ENCODE measurements at places on chromosomes 6 and 20.

DNA sequence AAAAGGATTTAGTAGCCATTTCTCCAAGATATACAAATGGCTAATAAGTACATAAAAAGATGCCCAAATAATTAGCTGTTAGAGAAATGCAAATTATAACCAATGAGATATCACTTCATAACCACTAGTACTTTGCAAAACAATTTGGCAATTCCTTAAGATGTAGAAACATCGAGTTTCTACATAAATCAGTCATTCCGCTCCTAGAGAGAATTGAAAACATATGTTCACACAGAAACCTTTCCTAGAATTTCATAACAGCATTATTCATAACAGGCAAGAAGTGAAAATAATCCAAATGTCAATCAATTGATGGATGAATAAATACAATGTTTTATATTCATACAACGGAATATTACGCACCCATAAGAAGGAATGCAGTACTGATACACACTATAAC, 20.5 kb upstream of the NT5E start:
- no peak for DNase-seq

GRCh38 chr6:167993169-167993568, 4.3 kb upstream of the KIF25 start:
- no peak for DNase-seq

- no peak for DNase-seq
Observed at GRCh38 chr6:16418151-16418550, 179.8 kb downstream of the GMPR start.

GRCh38 chr20:24096864-24097450, 108.4 kb upstream of the GGTLC1 start:
- no peak for DNase-seq

DNA sequence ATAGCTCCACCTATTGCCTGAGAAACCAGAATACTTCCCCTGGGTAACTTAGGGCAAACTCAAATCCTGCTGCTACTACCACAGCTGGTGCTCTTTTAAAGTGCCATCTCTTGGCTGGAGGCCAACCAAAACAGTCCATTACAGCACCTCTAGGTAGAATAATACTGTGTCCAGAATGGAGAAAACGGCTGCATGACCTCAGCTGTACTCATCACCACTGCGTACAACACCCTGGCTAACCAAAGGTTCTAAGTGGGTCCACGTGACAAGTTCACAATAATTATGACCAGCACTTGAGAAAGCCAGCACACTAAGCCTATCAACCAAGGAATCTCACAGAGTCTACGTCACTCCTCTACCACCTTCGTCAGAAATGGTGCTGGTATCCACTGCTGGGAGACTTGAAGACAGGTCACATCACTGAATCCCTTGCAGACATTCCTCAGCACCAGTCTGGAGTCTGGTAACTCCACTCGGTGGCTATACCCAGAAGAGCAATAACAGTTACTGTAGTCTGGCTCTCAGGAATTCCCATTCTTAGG, 40.9 kb upstream of the PKIB start:
- DNase-seq = no peak

GRCh38 chr20:51199920-51200319, 177.0 kb upstream of the KCNG1 start:
- DNase-seq = no peak

DNA sequence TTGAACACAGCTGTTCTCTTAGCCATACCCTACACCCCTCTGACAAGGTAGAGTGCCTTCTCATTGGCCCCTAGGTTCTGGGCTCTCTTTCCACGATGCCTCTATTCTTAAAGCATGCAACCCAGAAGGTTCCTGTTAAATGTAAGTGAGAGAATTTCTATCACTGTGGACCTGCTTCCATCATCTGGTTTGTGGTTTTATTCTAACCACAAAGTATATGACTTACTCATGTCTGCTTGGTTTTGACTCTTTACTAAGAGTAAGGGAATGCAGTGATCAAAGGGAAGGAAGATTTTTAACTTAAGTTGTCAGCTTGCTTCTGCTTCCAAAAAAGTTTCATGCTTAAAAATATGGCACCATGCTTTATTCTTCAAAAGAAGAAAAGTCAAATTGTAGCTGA, 80.2 kb downstream of the ANKEF1 start:
- peak; percentile 33 for DNase-seq

GRCh38 chr20:56187534-56188165, 60.9 kb upstream of the MC3R start:
- DNase-seq = no peak

GRCh38 chr6:155706341-155706740, 250.7 kb upstream of the NOX3 start:
- DNase-seq = no peak

DNA sequence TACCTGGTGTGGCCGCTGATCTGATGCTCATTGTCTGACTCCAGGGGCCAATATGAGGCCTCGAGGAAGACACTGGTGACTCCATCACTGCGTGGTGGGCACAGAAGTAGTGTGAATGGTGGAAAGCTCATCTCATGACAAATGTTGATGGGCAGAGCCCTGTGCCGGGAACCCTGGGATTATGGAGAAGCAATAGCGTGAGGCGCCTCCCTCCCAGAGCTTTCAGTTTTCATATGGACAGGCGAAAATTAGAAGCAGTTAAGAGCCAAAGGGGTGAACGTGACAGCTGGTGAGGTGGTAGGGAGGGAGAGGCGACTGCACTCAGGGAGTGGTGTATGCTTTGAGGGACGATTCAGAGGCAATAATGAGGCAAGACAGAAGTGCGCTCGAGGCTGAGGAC, 39.3 kb upstream of the TTPAL start:
- no peak for DNase-seq

GRCh38 chr6:43074847-43075669, 1.1 kb upstream of the PTK7 start:
- no peak for DNase-seq

GRCh38 chr6:78436335-78436734, 431.0 kb upstream of the IRAK1BP1 start:
- DNase-seq = no peak

- no peak for DNase-seq
Observed at GRCh38 chr6:118869894-118870589, 23.9 kb upstream of the ASF1A start.

DNA sequence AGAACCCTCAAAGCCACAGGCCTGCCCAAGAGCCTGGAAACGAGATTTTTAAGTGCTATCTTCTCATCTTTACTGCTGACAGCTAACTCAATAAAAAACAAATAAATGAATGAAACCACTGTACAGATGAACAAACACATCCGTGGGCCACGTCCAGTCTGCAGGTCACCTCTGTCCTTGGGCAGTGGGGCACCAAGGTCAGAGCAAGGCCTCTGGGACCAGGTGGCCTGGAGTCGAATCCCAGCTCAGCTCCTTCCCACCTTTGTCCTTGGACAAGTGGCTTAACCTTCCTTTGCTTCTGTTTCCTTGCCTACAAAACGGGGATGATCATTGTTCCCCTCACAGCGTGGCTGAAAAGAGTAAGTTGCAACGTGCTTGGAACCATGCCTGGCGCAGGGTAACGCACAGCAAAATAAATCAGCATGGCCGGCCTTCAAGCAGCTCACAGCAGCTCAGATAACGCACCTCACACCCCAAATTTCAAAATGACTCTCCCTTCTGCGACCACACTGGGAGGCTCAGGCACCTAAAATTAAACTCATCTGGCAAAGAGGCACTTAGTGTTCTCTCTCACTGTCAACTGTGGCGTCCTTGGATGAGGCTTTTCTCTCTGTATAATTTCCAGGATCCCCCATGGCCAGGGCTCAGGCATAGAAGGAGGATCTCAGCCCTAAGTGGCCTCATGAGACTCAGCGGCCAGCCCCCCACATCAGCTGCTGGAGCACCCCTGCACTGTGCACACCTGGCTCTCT, 35.7 kb downstream of the RRBP1 start:
- DNase-seq = no peak

DNA sequence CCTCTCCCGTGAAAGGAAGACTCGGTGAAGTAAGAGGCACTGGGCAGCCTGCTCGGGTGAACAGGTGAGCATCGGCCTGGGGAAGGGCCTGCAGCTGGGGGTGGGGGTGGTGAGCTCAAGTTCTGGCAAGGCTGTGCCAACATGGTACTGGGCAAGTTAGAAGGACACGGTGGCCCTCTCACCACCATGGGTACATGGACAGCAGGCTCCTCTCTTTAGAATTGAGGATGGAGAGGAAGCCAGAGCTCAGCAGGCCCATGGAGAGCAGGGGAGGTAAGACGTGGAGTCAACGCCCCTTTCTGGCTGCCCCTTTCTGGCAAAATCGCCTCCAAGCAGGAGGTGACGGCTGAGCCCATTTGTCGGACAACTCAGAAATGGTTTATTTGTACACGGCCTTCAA, 135.6 kb downstream of the ANKRD60 start:
- no peak for DNase-seq
